ENCODE measurements at places on chromosomes 16 and 17.

GRCh38 chr16:19348125-19348524 is 62.6 kb downstream of the CLEC19A start:
- peaks cover 18% of the 10 kb centered on the region for H3K27me3 ChIP-seq
- H3K4me1 ChIP-seq, result no peaks in the 10 kb centered on the region
- no peak for DNase-seq
- H3K36me3 ChIP-seq, result no peaks in the 10 kb centered on the region
- H3K4me3 ChIP-seq, result no peak overlapping the region

DNA sequence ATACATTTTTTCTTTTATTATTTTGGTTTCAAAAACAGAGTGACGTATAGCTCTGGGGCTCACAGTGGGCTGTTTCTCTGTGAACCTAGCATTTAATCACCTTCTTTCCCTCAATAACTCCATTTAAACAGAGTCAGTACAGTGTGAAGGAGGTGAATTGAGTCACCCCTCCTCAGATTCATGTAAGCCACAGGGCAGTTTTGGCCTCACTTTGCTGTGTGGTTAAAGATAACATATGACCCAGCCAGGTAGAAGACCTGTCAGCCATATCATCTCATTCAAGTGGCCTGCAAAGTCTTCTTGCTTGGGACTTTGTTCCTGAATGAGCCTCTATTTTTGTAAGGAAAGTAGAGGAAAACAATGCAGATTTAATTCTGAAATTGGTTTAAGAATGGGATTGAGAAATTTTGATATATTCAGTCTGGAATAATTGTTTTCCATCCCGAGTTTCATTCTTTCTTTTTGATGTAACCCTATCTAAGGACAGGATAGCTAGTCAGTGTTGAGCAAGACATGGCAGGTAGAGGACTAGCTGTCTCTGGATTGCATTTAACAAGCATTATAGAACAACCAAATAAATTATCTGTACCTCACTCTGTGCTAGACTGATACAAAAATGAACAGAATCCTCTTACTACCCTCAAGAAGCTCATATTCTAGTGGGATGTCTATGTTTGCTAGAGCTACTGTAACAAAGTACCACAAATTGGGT is 13.1 kb downstream of the MAP2K6 start:
- H3K4me1 ChIP-seq, result peaks cover 29% of the 10 kb centered on the region
- H3K4me3 ChIP-seq, result no peak overlapping the region
- H3K27me3 ChIP-seq, result no peaks in the 10 kb centered on the region
- no peak overlapping the region for H3K27ac ChIP-seq

DNA sequence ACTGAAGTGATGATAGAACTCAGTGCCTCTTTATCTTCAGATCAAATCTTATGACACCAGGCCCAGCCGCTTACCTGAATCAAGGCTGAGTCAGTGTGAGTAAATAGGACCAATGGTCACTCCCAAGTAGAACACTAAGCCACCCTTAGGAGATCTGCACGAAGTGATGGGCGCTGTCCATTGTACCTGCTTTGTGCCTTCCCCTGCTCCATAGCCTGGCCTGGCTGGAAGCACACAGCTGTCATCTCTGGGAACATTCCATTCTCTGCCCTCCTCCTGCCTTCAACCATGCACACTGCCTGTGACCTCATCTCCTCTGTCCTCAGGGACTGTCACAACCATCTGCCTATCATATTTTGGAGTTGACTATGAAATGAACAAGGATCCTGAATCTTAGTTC is 279.5 kb upstream of the ASIC2 start:
- H3K4me3 ChIP-seq, result no peak overlapping the region
- no peak for DNase-seq
- H3K27ac ChIP-seq, result no peak overlapping the region

DNA sequence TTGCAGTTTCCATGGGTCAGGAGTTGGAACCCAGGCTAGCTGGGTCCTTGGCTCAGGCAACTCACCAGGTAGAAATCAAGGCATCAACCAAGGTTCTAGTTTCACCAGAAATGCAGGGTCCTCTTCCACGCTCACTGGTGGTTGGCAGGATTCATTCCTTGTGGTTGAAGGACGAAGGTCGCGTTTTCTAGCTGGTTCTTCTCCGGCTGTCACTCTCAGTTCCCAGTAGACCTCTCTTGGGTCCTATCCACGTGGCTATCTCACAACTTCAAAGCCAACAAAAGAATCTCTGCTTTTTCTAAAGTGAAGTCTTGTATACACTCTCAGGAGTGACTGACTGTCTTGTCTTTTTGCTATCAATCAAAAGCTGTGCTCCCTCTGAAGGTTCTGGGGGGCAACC is 146.3 kb upstream of the NOL11 start:
- peaks cover 23% of the 10 kb centered on the region for H3K4me1 ChIP-seq
- peak overlapping the region; percentile 59 for H3K27ac ChIP-seq
- no peak overlapping the region for H3K4me3 ChIP-seq
- H3K27me3 ChIP-seq, result no peaks in the 10 kb centered on the region

GRCh38 chr17:36813957-36814563 is 123.2 kb upstream of the LHX1 start:
- H3K27me3 ChIP-seq, result peaks cover 87% of the 10 kb centered on the region
- H3K4me3 ChIP-seq, result no peak overlapping the region
- no peak overlapping the region for H3K27ac ChIP-seq
- no peak for DNase-seq
- peaks cover 7% of the 10 kb centered on the region for H3K36me3 ChIP-seq
- peaks cover 9% of the 10 kb centered on the region for H3K4me1 ChIP-seq

DNA sequence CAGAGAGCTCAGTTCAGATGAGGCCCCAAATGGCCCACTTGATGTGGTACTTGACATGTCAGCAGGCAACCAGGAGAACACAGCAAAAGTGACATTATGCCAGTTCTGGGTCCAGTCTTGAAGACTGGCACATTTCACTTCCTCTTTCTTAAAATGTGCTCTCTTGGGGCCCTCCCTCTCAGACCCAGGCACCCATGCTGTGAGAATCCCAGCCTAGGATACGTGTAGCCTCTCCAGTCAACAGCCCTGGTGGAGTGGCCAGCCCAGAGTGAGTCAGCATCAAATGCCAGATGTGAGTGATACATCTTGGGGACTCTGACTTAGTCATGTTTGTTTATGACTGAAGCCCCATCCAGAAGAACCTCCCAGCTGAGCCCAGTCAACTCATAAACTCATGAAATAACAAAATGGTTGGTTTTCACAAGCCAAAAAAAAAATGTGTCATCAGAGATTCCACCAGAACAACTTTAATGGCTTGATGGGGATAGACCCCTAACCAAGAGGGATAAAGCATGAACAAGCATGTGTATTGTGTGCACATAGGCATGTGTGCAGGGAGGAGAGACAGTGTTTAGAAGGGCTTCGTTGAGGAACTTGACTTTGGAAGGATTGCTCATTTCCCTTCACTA is 82.5 kb upstream of the TNRC6C start:
- no peak overlapping the region for H3K4me3 ChIP-seq
- DNase-seq, result no peak
- H3K27me3 ChIP-seq, result no peaks in the 10 kb centered on the region
- no peaks in the 10 kb centered on the region for H3K36me3 ChIP-seq

- no peak overlapping the region for H3K4me3 ChIP-seq
- H3K36me3 ChIP-seq, result peaks cover 3% of the 10 kb centered on the region
- no peak for DNase-seq
- peaks cover 7% of the 10 kb centered on the region for H3K4me1 ChIP-seq
- no peak overlapping the region for H3K27ac ChIP-seq
These were observed 14.0 kb downstream of the HS3ST3A1 start for GRCh38 chr17:13587487-13588338.

GRCh38 chr17:51029568-51030463 is 90.9 kb downstream of the SPAG9 start:
- H3K4me1 ChIP-seq, result peaks cover 13% of the 10 kb centered on the region
- H3K36me3 ChIP-seq, result no peaks in the 10 kb centered on the region
- DNase-seq, result no peak
- H3K4me3 ChIP-seq, result peak overlapping the region; percentile 62
- H3K27ac ChIP-seq, result peak overlapping the region; percentile 92

DNA sequence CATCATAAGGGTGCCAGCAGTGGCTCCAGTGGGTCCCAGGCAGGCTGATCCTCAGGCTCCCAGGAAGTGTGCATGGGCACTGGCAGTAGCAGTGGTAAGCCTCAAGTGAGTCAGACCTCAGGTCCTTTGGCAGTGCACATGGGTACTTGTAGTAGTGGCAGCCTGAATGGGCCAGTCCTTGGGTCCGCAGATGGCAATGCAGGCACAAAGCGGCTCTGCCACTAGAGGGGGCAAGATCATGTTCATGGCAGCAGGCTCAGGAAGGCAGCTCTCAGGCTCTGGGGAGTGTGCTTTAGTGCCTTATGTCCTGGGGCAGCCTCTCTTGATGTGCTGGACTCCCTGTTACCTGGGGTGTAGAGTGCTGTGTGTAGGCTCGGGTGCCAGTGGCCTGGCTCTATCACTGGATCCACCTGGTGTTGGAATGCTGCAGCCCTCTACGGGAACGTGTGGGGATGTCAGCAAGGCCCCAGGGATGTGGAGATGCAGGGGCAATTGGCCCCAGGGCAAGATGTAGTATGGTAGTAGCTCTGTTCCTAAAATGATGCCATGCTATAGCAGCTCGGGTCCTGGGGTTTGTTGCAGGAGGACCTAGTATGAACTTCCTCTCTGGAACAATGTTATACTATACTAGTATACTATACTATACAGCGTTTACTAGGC is 11.0 kb downstream of the ACSM3 start:
- H3K27me3 ChIP-seq, result no peaks in the 10 kb centered on the region
- H3K36me3 ChIP-seq, result peaks cover 5% of the 10 kb centered on the region
- no peak overlapping the region for H3K27ac ChIP-seq
- peaks cover 10% of the 10 kb centered on the region for H3K4me1 ChIP-seq
- H3K4me3 ChIP-seq, result no peak overlapping the region

DNA sequence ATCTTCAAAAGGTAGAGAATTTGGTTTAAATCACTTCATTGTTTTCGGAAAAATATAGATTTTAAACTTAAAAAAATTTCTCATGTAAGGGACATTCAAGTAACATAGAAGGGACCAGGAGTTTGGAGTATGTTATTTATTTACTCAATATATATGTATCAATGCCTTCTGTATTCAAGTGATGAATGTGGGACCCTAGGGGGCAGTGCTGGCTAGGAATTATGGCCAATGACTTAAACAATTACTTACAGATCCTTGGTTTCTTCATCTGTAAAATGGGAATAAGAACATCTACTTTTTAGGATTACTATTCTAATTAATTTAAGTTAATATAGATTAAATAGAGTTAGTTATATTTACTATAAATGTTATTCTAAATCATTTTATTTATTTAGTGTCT is 886.3 kb upstream of the RBFOX1 start:
- H3K36me3 ChIP-seq, result no peaks in the 10 kb centered on the region
- H3K4me1 ChIP-seq, result no peaks in the 10 kb centered on the region

DNA sequence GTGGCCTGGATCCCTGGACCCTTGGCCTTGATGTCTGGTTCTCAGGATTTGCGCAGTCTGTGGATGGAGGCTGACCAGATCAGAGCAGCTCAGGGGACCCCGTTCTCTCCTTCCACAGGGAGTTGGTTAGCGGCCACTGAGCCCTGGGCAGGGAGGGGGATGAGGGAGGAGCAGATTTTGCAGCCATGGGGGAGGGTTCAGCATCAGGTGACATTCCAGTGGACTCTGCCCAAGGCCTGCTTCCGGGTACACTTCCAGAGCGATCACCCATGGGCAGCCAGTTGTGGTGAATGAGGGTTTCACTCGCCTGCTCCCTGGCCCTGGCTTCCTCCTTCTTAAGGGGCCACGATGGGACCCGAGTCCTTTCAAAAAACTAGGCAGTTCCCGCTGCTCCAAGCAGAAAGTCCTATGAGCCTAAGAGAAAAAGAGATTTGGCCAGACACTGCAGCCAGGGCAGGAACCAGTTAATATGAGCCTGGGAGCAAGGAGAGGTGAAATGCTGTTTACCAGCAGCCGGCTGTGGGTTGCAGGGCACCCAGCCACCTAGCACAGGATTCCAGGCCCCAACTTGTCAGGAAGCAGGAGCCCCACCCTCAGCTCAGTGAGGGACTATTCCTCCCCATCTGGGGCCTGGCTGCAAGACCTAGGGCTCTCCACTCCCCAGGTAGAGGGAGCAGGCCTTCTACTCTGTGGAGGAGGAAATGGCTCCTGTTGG is 4.7 kb upstream of the GPRC5C start:
- H3K4me3 ChIP-seq, result no peak overlapping the region
- H3K36me3 ChIP-seq, result no peaks in the 10 kb centered on the region
- peaks cover 53% of the 10 kb centered on the region for H3K27me3 ChIP-seq
- no peak for DNase-seq

DNA sequence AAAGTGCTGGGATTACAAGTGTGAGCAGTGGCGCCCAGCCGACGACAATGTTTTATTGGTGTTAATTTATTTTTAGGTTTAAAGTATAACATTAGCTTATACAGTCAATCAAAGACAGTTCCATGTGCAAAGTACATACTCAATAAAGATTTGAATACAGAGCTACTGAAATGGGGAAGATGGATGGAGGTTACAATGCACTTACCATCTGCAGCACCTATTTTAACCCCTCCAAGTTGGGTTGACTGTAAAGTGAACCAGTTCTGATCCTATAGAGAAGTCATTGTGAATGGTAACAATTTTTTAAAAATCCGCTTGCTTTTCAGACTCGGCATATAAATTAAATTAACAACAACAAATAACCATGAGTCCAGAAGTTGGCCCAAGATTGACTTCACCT is 679 bp upstream of the PSKH1 start:
- H3K27me3 ChIP-seq, result no peaks in the 10 kb centered on the region
- peaks cover 20% of the 10 kb centered on the region for H3K4me1 ChIP-seq
- peaks cover 2% of the 10 kb centered on the region for H3K36me3 ChIP-seq
- peak overlapping the region; percentile 93 for H3K27ac ChIP-seq

GRCh38 chr16:67563708-67564468 is 1.6 kb downstream of the CTCF start:
- H3K4me3 ChIP-seq, result peak overlapping the region; percentile 90
- H3K4me1 ChIP-seq, result peaks cover 40% of the 10 kb centered on the region
- H3K27ac ChIP-seq, result peak overlapping the region; percentile 91
- peaks cover 2% of the 10 kb centered on the region for H3K36me3 ChIP-seq
- H3K27me3 ChIP-seq, result no peaks in the 10 kb centered on the region
- no peak for DNase-seq

GRCh38 chr17:27793906-27794569 is 6.3 kb downstream of the NOS2 start:
- H3K27ac ChIP-seq, result no peak overlapping the region
- H3K36me3 ChIP-seq, result peaks cover 10% of the 10 kb centered on the region
- peaks cover 69% of the 10 kb centered on the region for H3K27me3 ChIP-seq

DNA sequence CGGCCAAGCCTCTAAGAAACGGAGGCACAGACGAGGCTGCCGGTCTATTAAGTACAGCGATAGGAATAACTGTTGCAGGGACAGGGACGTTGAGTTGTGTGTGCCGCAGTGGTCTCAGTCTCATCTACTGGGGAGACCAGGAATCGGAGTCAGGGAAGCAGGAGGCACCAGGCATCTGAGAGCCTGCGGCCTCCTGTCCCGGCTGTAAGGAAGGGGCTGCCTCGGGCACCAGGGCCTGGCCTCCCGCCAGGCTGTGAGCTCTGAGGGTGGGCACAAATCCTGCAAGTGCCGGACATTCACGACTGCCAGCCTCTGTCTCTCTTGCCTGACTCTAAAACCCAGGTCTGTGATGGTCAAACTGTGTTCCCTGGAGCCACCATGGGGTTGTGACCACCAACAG is 76.0 kb downstream of the ARHGAP23 start:
- H3K36me3 ChIP-seq, result no peaks in the 10 kb centered on the region
- H3K4me3 ChIP-seq, result no peak overlapping the region
- H3K27me3 ChIP-seq, result peaks cover 28% of the 10 kb centered on the region
- no peak for DNase-seq
- H3K4me1 ChIP-seq, result peaks cover 7% of the 10 kb centered on the region
- H3K27ac ChIP-seq, result no peak overlapping the region

All from T-helper 17 cell (primary cell).